Fibroblast of skin of right quadriceps (primary cell): ENCODE measurements at places on chromosomes 7 and 10.

GRCh38 chr10:79490400-79491142 is 21.8 kb upstream of the EIF5AL1 start:
- DNase-seq = peak; percentile 29

DNA sequence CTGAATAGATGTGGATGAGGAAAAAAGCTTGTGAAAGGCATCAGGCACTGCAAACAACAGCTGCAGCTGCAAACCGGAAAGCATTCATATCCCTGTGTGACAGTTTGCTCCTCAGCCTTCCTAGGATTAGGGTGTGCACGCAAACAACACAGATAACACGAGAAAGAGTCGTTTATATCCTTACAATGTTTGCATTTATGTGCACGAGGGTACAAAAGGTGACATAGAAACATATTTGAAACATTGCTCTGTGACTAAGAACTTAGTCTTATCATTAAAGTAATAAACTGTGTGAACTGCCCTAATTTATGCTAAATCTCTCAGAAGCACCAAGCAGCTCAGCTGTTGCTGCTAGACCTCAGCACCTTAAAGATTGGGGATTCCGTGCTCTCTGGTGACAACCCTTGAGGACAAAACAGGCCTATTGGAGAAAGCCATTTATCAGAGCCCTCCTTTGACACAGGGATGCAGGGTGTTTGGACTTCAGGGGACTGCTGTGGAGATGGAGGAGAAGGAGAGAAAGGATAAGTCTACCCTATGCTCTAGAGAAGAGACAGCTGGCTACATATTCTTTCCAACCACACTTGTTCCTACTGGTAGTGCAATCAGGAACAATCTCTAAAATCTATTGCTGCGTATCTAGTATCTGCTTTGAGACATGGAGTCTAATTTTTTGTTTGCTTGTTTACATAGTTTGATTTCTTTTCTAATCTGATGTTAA is 176.2 kb downstream of the GNAT3 start:
- peak; percentile 9 for DNase-seq

- DNase-seq = no peak
These were observed 63.7 kb downstream of the THSD7A start for GRCh38 chr7:11768263-11768662.

DNA sequence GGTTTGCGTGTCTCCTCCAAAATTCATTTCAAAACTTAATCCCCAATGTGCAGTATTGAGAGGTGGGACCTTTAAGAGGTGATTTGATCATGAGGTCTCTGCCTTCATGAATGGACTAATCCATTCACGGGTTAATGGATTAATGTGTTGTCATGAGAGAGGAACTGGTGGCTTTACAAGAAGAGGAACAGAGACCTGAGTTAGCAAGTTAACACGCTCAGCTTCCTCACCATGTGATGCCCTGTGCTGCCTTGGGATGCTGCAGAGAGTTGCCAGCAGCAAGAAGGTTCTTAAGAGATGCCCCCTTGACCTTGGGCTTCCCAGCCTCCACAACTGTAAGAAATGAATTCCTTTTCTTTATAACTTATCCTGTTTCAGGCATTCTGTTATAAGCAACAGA is 3.7 kb upstream of the TCTN3 start:
- no peak for DNase-seq

DNA sequence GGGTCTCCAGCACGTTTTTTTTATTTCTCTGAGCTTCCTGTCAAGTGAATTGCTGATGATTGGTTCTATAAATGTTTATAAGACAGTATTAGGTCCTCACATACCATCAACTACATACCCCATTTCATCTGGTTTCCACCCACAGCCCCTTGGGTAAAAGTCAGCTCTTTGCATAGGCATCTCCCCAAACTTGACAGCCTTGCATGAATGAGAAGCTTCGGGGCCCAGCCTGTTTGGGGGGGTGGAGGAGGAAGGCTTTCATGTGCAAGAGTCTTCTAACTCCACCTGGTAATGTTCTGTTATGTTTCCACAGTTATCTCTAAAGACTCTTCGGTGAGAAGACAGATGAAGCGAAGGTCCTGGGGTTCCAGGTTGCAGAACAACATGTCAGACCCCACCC is 75.4 kb downstream of the SCRN1 start:
- no peak for DNase-seq

GRCh38 chr7:128020159-128020558 is 11.1 kb downstream of the LRRC4 start:
- DNase-seq = no peak

DNA sequence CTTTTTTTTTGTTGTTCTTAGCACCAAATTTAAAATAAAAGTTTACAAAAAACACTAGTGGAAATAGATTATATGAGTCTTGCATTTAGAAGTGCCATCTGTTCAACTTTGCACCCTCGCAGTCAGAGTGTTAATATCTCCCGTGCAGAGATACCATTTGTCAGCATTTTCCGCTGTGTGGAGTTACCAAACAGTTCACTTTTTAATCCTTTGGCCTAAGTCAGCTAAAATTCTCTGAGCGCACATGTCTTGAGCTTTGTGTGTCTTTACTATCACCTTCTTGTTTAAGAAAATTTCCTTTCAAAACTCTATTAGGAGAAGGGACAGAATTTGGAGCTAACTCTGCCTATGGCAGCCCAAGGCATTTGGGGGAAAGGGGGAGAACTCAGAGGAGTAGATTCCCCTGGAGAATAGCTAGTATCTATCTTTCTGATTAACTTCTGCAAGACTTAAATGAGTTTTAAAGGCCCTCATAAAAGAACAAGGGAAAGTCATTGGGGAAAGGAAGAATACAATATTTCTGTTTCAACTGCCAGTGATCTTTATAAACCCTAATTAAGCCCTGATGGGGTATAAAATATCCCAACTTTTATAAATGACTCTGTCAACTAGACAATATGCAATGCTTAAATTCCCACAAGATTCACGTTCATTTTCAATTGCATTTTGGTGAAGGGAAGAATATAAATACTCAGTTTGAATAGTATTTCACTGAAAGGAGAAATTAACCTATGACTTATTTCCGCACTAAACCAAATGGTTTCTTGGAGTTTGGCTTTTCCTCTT is 114.9 kb upstream of the RAB11FIP2 start:
- no peak for DNase-seq

GRCh38 chr7:18772567-18772965 is 277.0 kb downstream of the HDAC9 start:
- no peak for DNase-seq

GRCh38 chr10:74900297-74900696 is 73.9 kb downstream of the KAT6B start:
- no peak for DNase-seq

- no peak for DNase-seq
These were observed 52.6 kb downstream of the RASGEF1A start for GRCh38 chr10:43214071-43214955.

GRCh38 chr7:8213381-8213780 is 48.6 kb downstream of the ICA1 start:
- no peak for DNase-seq

- DNase-seq = no peak
These were observed 98.0 kb upstream of the ELMO1 start for GRCh38 chr7:37546677-37547076.

DNA sequence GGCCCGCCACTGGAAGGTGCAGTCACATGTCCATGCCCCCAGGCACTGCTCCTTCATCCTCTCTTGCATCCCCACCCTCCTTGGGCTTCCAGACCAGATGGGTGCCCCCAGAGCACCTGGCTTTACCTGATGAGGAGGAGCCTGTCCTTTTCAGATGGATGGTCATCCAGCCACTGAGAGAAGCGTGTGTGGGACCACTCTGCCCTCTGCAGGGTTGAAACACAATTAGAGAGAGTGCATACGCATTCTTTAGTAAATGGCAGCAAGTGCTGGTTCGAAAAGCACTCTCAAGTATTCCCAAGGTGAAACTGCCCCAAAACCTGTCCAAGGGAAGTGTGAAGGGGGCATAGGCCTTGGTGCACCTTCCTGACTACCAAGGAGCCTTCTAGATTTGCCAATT is 41.6 kb downstream of the HBP1 start:
- DNase-seq = no peak

- no peak for DNase-seq
These were observed 2.0 kb downstream of the TRAPPC14 start for GRCh38 chr7:100156331-100157068.

GRCh38 chr10:130301021-130301892 is 165.1 kb downstream of the GLRX3 start:
- peak; percentile 7 for DNase-seq

DNA sequence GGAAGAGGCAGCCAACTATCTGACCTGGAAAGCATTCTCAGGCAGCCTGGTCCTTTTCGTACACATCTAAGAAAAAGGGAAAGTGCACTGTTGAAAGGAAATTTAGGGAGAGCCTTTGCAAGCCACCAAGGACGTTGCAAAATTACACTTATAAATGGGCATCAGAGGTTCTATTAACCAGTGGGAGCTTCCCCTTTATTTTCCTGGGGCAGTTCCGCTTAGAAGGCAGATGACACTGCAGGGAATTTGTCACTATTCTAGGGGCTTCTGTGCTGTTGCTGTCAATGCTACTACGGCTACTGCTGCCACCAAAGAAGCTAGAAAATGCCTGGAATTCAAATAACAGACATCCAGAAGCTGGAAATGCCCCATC is 79.6 kb upstream of the AUTS2 start:
- DNase-seq = no peak

- no peak for DNase-seq
These were observed 343.9 kb upstream of the COBL start for GRCh38 chr7:51660516-51660915.

DNA sequence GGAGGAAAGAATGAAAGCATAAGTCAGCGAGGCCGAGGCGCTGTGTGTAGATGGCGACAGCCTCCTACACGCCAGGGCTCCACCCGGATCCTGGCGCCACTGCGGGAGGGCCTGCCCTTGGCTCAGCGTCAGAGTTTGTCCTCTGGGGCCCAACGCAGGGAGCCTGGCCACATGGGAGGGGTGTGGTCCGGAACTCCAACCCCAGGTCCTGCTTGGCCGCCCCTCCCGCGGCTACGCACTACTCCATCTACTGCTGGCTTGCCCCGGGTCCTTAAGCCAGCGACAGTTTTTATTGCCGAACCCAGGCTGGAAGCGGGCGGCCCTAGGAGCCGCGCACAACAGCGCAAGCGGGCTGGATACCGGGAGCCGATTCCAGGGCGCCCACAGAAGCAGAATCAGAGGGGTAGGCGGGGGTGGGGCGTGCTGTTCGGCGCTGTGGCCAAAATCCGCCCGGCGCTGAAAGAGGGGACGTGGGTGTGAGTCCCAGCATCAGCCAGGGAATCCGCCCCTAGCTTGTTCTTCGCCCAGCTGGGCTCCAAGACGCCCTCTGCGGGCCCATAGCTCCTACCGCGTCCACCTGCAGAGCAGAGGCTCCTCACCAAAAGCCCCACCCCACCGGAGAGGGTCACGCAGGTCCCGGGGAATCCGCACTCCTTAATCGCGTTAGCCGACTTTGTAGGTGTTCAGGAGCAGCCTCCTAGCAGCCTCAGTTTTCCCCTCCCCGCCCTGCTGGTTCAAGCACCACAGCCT is 4.5 kb downstream of the KAZALD1 start:
- DNase-seq = peak; percentile 59

DNA sequence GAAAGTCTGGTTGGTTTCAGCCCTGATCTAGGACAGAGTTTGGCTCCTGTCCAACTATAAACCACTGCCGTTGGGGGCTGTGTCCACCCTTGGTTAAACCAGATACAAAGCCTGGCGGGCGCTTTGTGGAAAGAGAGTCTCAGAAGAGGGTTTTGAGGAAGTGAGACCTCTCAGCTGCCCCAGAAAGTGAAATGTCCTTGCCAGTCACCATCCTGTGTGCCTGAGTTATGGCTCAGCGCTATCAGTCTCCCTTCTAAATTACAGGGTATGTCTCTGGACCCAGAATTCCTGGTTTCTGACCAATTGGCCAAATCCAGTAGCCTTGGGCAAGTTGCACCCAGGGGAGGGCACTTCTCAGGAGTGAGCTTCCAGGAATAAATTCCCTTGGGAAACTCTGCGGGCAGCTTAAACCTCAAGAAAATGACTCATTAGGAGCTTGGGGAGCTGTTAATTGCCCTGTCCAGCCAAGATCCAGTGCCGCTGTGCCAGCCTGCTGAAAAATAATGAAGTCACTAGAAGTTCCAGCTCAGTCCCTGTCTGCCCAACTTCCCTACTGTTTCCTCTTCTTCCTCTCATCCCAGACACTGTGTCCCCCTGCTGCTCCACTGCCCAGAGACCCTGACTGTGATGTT is 66.7 kb upstream of the PDZD8 start:
- peak; percentile 96 for DNase-seq
